ENCODE measurements at places on chromosomes 4 and X.

- no peak for DNase-seq
These were observed 274.8 kb upstream of the TENM3 start for GRCh38 chr4:181968371-181968770.

DNA sequence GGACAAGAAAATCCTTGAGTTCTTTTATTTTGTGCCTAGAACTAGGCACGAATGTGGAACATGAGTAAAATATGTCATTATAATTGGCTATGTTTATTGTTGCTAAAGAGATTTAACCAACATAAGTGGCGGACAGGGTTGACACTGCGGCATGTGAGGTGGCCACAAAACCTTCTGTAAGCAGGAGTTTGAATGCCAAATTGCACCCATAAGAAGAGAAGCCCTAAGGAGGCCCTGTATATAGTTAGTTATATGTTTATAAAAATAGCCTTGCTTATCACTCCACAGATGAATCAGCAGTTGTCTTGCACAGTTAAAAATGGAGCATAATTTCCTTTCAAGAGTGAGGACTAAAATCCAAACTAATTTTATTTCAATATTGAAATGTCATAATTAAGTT is 336.1 kb downstream of the GBA3 start:
- DNase-seq = no peak

GRCh38 chr4:39596971-39597370 is 41.7 kb downstream of the SMIM14 start:
- DNase-seq = no peak

DNA sequence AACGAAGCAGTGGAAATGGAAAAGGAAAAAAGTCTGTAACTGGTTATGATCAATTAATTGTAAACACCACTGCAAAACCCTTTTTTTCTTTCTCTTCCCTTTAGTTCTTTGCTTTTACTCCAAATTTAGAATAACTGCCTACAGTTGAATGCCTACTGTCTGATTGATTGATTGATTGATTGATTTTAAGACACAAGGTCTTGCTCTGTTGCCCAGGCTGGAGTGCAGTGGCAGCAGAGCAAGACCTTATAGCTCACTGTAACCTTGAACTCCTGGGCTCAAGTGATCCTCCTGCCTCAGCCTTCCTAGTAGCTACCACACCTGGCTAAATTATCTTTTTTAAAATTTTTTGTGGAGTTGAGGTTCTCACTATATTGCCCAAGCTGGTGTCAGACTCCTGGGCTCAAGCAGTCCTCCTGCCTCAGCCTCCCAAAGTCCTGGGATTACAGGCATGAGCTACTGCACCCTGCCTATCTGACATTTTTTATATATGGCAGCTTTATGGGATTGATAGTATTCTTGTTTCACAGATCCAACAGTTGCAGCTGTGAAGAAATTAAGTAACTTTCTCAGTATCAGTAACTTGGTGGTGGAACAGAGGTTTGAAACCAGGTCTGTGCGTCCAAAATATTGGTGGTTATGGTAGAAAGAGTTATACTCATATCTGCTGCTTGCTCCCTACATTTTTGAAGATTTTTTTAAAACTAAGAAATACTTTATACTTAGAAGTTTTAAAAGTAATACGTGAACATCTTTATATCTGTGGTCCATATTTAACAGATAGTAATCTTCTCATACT is 12.4 kb downstream of the UBE2K start:
- DNase-seq = no peak

DNA sequence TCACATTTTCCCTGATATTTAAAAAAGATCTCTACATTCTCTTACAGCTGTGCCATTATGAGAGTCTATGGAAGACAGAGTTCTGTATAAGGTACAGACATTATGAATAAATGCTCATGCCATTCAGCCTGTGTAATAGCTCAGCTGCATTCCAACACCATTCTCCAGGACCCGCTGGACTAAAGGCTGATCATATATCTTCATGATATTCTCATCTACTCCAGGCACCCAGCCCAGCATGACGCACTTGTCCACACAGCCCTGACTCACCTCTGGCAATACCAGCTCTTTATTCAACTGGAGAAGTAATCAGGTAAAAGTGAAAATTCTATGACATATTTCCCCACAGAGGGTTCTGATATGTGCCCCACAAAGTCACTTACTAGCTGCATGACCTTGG is 437.5 kb upstream of the FGF16 start:
- DNase-seq = no peak

DNA sequence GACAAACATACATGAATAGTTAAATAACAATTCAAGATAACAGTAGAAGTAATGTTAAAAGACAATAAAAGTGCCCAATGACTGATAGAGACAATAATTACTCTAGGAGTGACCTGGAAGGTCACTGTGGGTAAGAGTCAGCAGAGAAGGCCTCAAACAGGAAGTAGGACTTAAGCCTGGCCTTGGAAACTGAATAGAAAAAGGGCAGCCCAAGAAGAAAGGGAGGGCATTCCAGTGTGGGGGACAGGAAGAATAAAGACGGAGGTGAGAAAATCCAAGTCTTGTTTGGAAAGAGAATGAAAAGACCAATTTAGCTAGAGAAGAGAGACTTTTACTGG is 6.0 kb downstream of the P2RY4 start:
- no peak for DNase-seq

Data from HFF-Myc (cell line).